ENCODE measurements at places on chromosomes 2 and 18.
A peak's percentile ranks its signal among the peaks of the same experiment; 100 is the strongest.

DNA sequence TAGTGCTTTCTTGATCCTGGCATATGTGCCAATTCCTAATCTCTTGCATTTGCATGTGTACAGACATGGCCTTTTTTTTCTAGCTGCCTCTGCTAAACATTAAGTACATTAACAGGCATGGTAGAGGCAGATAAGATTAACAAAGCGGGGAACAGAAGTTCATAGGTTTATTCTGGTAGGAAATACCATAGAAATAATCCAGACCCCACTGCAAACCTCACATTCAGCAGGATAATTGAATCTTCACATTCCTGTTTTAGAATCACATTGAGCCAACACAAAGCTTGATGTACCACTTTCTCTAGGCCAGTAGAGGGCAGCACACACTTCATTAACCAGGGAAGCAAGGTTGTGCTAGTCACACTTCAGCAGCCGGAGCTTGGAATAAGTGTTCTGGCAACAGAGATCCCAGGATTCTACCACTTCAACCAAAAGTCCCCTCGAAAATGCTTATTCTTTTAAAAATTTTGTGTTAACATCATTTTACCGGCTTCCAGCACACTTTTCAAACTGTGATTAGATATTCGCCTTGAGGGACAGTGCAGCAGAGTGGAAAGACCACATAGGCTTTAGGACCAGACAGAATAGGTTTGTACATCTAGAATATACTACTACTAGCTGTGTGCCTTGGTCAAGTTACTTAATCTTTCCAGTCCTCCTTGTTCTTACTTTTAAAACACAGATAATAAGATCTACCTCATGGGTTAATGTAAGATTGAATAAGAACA, 420.2 kb upstream of the CHST9 start:
- DNase-seq, result peak; percentile 75

- DNase-seq, result no peak
These were observed 4.2 kb upstream of the GRB14 start for GRCh38 chr2:164625378-164625971.

- DNase-seq, result no peak
These were observed 34.8 kb downstream of the SP110 start for GRCh38 chr2:230184727-230185578.

DNA sequence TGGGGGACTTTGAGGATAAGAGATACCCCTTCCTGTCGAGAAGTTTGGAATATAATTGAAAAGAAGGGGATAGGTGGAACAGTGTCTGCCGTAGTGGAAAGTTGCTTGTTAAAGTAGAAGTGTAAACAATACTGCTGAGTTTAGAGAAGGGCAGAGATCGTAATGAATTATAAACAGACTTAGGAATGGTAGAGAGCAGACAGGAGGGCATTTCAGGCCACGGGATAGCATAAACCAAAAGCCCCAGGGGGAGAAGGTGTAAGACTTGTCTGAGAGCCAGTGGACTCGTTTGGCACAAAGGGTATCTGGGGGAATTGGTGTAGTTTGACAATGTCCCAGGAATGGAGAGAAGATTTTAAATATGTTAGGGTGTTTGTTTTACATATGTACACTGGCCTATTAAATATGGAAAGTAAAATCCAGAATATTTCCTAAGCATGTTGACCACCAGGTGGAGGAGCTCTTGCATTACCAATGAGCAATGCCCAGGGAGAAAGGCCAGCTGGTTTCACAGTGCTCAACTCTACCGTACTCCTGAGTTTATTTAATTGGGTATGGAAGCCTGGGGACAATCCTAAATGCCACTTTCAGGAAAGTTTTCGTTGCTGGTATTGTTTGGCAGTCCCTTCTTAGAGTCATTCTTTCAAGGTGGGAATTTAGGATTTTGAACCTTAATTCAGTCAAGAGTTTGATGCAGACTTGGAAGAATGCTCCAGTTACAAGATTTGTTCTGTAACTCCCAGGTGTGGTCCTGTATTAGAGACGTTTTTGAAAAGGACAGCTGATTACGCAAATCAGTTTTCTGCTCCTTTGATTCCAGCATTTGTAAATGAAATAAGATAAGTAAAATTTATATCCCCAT, 7.5 kb downstream of the COPS8 start:
- no peak for DNase-seq

- DNase-seq, result no peak
These were observed 484.0 kb downstream of the SATB2 start for GRCh38 chr2:198973785-198974184.

Measured in WERI-Rb-1 (cell line).